ENCODE measurements at places on chromosomes 4 and X.
A peak's percentile ranks its signal among the peaks of the same experiment; 100 is the strongest.

DNA sequence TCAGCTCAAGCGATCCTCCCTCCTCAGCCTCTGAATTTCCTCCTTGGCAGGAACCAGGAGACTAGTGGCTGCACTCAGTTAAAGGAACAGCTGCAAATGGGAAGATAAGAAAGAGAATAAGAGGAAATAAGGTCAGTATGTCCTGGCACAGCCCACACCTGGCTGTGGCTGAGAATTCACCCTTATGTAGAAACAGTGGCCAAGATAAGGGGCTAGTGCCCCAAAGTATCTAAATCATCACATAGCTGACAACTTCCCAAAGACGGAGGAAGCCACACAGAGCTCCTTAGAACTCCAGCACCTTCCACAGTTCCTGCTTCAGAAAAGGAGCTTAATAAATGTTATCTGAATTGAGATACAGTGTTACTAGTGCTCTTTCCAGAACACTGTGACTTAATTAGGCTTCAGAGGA is 2.3 kb upstream of the CHIC2 start:
- DNase-seq: no peak

- no peak for DNase-seq
These were observed 64.6 kb downstream of the RHOH start for GRCh38 chr4:40261231-40262076.

GRCh38 chr4:186192066-186192612 is 772 bp downstream of the CYP4V2 start:
- DNase-seq: peak; percentile 33

GRCh38 chr4:109025471-109026076 is 262.7 kb upstream of the ETNPPL start:
- DNase-seq: no peak

- DNase-seq: peak; percentile 0
These were observed 21.6 kb downstream of the CLDN34 start for GRCh38 chrX:9988762-9989161.

DNA sequence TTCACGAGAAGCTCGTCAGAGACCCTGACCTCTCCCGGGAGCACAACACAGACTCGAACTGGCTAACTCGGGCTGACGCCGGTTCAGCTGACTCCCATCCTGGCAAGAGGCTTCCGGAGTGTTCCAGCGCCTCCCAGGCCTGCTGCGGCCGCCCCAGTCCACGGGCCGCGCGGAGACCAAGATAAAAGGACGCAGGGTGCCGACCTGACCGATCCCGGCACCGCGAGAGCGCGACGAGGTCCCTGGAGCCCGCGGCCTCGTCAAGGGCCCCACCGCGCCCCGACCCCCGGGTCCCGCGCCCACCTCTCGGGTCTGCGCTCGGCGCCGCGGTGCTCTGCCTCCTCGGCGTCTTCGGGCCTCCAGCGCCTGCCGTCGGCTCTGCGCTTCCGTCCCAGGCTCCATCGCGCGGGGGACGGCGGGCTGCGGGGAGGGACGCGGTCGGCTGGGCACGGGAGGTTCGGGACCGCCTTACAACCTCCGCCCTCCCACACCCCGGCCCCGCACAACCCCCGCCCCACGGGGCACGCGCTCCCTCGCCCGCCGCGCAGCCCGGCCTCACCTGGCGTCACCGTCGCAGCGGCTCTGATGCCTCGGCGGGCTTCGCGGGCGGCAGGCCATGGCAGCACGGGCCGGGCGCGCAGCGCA is 426 bp downstream of the SLBP start:
- no peak for DNase-seq

- no peak for DNase-seq
These were observed 30.4 kb downstream of the ADH5 start for GRCh38 chr4:99058228-99058627.

- no peak for DNase-seq
These were observed 381.7 kb upstream of the FGF13 start for GRCh38 chrX:139093201-139093600.

GRCh38 chr4:104577405-104577804 is 82.7 kb upstream of the CXXC4 start:
- DNase-seq: no peak

- no peak for DNase-seq
These were observed 4.8 kb downstream of the ANXA10 start for GRCh38 chr4:168097161-168097560.

DNA sequence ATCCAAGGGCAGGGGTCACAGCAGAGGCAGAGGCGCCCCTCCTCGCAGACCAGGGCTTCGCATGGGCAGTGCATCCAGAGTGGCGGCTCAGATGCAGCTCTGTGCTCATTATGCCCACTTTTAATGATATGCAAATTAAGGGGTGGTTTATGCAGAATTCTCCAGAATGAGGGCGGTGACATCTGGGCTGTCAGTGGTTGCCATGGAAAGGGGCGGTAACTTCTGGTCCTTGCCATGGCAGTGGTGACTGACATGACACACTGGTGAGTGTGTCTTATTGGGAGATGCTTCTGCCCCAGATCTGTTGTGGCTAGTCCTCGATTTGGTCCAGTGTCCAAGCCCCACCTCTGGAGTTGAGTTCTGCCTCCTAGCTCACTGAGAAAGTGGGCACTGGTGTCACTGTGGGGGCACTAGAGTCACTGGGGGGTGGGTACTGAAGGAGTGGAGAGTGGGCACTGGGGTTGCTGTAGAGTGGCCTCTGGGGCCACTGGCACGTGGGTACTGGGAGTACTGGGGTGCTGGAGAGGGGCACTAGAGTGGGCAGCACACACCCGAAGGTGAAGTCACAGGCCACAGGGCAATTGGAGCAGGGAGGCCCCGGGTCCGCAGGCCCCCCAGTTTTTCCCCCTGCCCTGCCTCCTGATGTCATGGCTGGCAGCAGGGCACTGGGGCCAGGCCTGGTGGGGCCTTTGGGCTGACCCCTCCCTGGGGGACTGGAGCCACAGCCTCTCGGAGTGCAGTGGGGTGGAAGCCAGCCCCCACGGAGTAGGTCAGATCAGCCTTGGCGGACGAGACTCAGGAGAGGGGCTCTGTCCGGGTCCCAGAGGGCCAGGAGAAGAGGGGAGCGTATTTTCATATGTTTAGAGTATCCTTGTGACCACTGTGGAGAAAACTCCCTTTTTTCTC is 98.6 kb upstream of the NKX1-1 start:
- no peak for DNase-seq

DNA sequence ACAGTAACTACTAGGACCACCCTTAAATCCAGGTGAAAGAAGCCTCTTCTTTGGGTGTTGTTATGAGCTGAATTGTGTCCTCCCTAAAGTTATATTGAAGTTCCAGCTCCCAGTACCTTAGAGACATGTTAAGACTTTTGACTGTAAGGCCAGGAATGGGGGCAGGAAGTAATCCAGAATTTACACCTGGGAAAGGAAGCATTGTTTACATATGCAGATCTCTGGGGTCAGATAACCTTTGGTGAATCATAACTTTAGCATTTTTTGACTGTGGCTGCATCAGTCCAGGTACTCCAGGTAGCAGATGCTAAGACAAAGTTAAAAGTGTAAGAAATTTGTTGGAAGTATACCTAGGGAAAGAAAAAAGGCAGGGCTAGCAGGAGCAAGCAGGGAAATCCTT is 104.9 kb upstream of the CENPE start:
- DNase-seq: peak; percentile 1

DNA sequence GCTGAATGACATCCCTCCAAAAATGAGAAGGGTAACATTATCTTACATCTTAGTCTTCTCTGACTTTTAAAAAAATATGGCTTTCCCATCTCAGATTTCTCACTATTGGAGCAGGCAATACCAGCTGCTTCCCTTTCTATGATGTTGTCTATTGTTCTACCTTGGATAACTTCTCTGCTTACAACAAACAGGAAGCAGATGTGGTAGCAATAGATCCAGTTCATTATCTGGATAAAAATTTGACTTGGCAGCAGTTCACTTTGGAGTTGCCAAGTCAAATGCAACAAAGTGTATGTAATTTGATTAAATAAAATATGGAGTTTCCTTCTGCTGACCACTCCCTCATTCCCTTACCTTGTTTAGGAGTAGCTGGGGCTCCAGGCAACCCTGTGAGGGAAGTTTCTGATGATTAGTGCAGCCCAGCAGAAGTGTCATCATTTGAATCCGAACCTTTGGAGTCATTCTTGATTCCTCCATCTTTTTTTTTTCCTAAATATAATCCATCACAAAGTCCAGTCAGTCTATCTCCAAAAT is 72.0 kb upstream of the GPRIN3 start:
- no peak for DNase-seq

GRCh38 chr4:139511320-139511719 is 44.7 kb downstream of the SETD7 start:
- DNase-seq: no peak

- peak; percentile 38 for DNase-seq
These were observed 37.2 kb downstream of the PCGF3 start for GRCh38 chr4:742742-743311.

DNA sequence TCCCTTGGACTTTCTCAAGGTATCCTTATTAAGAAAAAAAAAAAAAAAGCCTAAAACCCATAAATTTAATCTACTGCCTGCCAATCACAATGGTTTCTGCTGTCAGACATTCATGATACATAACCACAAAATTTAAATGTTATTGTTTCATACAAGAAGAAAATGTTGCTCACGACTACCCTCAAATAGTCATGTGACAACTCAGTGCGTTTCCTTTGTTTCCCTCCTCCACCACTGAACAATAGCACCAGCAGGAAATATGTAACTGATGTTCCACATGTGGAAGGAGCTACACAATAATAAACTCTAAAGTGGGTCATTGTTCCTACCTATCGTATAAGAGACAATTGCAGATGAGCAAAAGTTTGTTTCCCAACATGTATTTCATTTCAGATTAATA is 244.1 kb upstream of the EDNRA start:
- DNase-seq: no peak
